SK-N-MC (cell line): ENCODE measurements at places on chromosomes 7 and 10.

DNA sequence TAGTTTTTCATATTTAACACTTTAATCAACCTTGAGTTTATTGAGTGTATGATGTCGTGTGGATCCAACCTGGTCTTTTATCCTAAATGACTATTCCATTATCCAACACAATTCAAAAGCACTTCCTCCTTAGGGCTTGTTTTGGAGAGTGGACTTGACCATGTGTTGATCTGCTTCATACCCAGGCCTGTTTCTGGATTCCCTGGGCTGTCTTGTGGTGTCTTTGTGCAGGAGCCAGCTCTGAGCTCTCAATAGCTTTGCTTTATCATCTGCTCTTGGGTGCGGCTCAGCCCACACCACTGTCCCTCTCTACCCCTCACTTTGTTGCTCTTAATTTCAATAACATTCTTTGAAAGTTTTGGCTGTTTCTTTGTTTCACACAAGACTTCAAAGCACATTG is 70.9 kb upstream of the CHST15 start:
- no peak for DNase-seq

DNA sequence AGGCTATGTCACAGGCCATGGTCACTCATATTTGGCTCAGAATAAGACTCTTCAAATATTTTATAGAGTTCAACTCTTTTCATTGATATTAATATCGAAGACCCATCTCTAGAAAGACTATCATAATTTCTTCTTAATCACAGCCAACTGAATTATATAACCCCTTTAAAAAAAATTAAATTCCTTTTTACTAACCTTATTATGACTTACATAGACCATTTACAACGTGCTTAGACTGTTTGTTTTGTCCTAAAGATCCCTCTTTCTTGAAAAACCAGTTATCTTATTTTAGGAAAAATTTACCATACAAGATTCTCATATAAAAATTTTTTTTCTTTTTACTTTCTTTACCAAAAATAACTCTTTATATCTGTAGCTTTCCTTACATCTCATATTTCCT is 10.2 kb upstream of the TMEM254 start:
- no peak for DNase-seq

DNA sequence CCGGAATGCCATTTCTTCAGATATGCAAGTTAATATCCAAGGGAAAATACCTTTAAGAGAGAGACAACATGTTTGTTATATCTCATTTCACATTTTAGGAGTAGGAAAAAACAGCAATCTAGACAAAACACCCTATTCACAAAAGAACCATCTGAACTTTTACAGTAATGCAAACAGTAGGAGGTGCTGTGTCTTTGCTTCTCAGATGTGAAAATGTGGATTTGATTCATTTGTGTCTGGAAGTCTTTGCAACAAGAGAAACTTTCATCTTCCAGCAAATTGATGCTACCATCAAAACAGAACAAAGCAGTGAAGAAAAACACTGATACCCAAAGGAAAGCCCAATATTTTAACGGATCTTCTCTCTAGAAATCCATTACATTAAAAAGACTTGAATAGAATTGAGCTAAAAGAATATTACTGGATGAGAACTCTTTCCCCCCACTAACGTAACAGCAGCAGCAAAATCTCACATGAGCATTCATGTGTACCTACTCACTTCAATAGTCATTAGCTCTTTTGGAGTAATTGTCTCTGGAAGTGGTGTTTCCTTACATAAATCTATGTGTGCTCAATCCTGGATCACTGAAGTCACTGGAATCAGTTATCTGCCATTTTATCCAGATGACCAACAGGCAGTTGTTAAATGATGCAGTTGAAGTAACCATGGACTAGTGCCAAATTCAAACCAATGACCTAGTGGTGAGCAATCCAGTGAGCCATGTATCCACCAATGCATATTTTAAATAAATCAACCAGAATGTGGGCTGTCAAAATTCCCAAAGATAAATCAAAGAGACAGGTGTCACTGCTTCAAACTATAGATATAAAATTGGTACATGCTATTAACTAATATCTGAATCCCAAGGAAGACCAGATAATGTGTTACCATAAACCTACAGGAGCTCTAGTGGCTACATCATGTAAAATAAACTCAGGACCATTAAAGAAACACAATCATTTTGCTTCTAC is 1.8 kb downstream of the SEMA3C start:
- no peak for DNase-seq

DNA sequence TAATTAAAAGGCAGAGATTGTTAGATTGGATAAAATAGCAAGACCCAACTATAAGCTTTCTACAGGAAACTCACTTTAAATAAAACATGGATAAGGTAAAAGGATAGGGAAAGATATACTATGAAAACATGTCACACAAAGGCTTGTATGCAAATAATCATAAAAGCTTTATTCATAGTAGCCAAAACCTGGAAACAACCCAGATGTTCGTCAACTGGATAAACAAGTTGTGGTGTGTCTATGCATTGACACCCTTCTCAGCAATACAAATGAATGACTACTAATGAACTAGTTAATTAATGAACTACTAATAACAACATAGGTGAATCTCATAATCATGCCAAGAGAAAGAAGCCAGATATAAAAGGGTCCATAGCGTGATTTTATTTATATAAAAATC is 37.7 kb upstream of the OIT3 start:
- no peak for DNase-seq

GRCh38 chr10:132551093-132551807 is 13.7 kb downstream of the INPP5A start:
- DNase-seq: no peak

DNA sequence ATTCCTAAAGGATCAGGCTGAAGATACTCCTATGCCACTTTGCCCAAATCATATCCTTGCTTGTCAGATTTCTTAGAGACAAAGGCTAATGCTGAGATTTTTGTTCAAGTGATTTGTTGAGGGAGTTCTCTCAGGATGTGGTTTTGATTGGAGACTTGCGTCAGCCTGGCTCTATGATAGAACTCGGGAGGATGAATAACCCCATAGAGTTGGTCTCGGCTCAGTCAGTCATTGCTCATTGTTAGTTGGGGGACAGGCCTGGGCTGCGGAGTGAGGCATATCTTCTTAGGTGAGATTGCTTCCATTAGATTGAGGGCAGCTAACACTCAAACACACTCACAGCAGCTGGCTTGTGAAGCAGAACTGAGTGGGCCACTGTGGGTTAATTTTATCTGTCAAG is 203.4 kb downstream of the KIF20B start:
- DNase-seq: no peak

DNA sequence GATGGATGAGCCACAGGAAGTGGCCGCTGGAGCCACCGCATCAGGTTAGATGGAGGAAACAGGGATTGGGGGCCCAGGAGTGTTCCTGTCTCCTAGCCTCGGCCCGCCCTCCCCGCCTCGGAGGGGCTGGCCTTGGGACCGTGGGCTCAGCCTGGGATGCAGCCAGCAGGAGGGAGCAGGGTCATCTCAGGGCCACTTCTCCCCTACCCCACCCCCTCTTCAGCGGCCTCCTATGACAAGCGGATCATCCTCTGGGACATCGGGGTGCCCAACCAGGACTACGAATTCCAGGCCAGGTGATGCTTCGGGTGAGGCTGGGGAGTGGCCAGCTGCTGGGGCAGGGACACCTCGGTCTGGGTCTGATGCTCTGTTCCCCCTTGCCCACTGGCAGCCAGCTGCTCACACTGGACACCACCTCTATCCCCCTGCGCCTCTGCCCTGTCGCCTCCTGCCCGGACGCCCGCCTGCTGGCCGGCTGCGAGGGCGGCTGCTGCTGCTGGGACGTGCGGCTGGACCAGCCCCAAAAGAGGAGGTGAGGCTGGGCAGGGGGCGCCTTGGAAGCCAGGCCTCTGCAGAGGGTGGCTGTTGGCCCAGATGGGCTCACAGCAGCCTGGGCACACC is 4.7 kb downstream of the LRWD1 start:
- DNase-seq: no peak

- no peak for DNase-seq
Measured at GRCh38 chr10:77580482-77580881, 57.1 kb downstream of the KCNMA1 start.

DNA sequence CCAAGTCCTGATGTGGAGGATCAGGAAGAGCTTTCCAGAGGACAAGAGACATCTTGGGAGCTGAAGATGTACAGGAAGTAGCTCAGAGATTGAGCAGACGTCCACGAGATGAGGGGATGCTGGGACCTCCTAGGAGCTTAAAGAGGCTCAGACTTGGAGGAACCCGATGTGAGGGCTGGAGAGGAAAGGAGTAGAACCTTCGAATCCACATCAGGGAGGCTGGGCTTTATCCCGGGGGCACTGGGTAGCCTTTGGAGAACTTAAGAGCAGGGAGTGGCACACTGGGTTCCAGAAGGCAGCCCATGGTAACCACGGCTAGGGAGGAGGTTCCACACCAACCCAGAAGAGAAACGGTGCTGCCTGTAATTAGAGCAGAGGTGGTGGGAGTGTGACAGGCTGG is 10.8 kb downstream of the PRKCQ start:
- no peak for DNase-seq

- no peak for DNase-seq
Measured at GRCh38 chr10:119478111-119478802, 64.3 kb downstream of the RGS10 start.

DNA sequence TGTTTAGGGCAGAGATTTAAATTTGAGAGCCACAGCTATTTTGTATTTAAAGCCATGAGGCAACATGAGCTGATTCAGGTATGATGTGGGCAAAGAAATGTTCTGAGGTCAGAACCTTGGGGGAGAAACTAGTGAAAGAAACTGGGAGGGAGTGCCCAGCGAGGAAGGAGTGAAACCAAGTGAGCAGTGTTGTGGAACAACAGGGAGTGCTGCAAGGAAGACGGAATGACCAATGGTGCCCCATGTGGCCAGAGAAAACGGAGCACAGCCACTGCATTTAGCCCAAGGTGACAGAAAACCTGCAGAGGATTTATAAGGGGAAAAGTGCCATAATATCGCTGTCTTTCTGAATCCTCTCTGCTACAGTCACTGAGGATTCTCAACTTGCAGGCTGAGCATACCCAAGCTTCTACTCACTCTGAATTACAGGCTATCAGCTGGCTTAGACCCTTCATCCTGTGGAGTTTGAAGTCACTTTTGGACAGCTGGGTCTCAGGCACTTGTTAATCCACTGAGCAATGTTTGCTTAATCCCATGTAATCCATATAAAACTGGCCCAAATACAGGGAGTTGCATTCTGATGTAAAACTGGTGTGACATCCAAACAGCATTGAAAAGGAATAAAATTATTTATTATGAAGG is 777.3 kb downstream of the CCSER2 start:
- no peak for DNase-seq

DNA sequence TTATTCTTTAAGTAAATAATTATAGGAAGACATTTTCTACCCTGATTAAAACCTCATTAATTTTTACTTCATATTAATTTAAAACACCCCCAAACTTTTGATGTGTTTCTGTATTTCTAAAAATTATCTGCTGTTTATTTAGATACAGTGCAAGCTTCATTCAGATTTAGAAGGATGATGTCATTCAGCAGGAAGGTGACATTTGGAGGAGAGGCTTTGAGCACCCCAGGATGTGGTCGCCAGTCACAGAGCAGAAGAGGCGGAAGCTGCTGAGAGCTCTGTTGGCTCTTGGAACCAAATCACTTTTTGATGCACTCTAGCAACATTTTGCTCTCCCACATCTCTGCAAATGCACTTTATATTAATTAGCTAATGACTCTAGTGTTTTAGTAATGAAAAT is 233.9 kb upstream of the CACNA2D1 start:
- no peak for DNase-seq

GRCh38 chr7:91876391-91877133 is 3.9 kb downstream of the MTERF1 start:
- no peak for DNase-seq

GRCh38 chr7:132720835-132721234 is 144.6 kb upstream of the PLXNA4 start:
- no peak for DNase-seq

DNA sequence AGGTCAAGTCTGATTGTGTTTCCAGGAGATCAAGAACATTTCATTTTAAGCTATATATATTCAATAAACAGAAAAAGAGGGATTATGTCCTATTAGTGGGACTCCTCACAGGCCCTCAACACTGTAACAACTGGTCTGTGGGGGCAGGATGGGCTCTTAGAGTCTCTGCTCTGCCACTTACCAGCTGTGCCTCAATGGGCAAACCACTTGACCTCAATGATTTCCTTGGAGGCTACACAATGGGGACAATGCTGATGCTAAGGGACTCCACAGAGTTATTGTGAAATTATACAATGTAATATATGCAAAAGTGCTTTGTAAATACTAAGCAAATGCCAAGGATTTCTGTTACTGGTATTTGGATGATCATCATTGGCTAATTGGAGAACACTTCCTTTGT is 33.2 kb upstream of the MXI1 start:
- no peak for DNase-seq

- no peak for DNase-seq
Measured at GRCh38 chr10:69091143-69091651, 3.3 kb downstream of the SRGN start.

GRCh38 chr7:73909996-73910395 is 49.0 kb downstream of the TMEM270 start:
- DNase-seq: no peak

DNA sequence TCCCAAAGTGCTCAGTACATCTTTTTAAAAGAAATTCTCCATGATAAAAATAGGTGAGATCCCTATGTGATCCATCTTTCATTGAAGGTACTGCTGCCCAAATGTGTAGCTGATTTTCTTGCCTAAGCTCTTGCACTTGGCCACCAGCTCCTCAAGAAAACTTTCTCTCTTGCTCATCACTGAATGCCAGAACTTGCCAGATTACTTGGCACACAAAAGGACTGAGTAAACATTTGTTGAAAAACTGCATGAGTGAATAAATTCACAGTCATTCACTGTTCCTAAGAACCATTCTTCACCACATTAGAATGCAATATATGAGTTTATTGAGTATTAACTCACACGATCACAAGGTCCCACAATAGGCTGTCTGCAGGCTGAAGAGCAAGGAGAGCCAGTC is 99.9 kb downstream of the TRIL start:
- no peak for DNase-seq

DNA sequence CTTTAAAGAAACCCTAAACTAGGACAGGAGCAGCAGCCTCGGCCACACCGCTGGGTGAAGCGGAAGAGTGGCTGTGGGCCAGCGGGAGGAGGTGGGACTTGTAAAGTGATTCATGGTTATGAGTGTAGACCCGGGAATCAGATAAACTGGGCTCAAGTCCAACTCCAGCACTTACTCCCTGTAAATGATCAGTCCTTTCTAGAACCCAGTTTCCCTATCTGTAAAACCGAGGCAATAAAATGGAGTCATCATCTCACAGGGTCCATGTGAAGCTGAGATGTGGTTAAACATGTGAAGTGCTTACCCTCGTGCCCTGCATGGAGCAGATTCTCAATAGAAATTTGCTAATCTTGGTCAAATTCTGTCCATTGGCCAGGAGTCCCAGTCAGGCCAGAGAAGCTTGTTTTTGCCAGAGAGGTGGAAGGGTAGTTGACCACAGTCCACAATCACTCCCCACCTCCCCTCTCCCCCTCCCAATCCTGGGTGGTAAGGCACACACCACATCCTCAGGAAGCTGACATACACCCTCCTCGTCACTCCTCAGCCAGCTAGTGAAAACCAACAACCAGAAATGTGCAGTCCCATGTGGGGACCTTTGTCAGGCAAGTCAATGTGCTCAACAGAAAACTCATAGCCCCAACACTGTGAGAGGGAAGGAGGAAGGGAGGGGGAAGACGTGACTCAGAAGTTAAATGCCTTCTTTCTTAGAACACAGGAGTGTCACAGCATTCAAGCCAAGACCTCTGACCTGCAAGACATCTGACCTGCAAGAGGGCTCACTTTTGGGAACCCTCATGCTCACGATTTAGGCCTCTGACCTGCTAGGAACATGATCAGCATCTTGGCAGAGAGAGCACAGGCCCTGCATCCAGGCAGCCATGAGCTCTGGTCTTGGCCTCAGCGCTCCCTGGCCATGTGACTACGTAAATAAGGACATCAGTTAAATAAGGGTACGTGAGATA is 145.1 kb downstream of the PLXNA4 start:
- no peak for DNase-seq

- no peak for DNase-seq
Measured at GRCh38 chr7:47474211-47474936, 107.5 kb downstream of the TNS3 start.
